ENCODE measurements at places on chromosomes 1 and 21. TPM values are rescaled to one million over a fixed set of nuclear protein-coding genes. Genes with fewer than 3 reads are reported as not detected.

DNA sequence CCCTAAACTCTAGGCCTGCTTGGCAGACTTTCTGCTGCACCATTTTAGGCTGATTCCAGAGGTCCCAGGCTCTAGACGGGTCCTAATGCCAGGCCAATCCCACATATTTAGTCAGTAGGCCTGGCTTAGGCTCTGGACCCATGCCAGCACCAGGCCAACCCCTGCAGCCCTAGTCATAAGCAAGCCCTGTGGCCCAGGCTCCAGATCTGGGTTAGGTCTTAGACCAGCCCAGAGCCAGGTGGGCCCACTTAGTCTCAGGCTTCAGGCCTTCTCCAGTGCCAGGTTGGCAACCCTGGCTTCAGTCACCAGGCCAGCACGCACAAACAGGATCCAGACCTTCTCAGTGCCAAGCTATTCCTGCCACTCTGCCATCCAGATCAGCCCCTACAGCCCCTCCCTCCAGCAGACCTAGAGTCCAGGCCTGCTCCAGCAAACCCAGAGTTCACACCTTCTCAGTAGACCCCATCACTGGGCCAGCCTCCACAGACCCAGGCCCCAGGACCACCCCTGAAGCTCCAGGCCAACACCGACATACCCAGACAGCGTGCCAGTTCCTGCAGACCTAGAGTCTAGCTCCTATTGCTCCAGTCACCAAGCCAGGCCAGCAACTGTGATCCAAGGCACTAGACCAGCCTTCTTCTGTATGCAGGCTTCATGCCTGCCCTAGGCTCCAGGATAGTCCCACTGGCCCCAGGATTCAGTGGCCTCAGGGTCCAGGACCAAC is 467.6 kb downstream of the RWDD3 start:
- DNase-seq = peak; percentile 46

- peak; percentile 87 for DNase-seq
Measured at GRCh38 chr1:37434292-37435225, 39.8 kb upstream of the ZC3H12A start.

DNA sequence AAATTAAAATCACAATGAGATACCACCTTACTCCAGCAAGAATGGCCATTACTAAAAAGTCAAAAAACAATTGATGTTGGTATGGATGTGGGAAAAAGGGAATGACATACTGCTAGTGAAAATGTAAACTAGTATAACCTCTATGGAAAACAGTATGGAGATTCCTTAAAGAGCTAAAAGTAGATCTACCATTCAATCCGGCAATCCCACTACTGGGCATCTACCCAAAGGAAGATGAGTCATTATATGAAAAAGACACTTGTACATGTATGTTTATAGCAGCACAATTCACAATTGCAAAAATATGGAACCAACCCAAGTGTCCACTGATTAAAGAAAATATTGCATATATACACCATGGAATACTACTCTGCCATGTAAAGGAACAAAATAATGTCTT is 37.2 kb downstream of the SUSD4 start:
- no peak for DNase-seq

GRCh38 chr1:52436817-52437216 is 32.4 kb downstream of the PRPF38A start:
- no peak for DNase-seq

- no peak for DNase-seq
Measured at GRCh38 chr1:65165269-65165993, 17.4 kb downstream of the AK4 start.

DNA sequence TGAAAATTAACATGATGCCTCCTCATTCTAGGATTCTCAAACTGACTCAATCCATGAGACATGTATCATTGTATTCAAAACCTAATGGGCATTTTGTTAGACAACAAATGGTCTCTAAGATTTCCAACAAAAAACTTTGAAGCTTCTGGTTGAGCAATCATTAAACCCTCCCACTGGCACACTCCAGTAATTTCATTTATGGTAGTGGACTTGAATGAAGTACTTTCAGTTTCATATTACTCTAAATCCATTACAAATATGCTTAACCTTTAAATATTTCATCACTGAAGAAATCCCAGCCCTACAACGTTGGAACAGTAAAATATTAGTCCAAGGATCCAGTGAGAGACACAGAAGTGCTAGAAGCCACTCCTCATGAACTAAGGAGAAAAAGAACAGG is 43.5 kb downstream of the GBP6 start:
- no peak for DNase-seq

- DNase-seq = no peak
Measured at GRCh38 chr1:29371332-29371731, 135.0 kb downstream of the PTPRU start.

GRCh38 chr1:115694805-115695204 is 53.0 kb downstream of the VANGL1 start:
- no peak for DNase-seq

GRCh38 chr1:113783254-113784103 is 24.2 kb upstream of the PHTF1 start:
- peak; percentile 56 for DNase-seq

GRCh38 chr1:150696162-150696561 is 792 bp downstream of the GOLPH3L start:
- no peak for DNase-seq

- DNase-seq = no peak
Measured at GRCh38 chr1:193438312-193438711, 251.9 kb upstream of the B3GALT2 start.

GRCh38 chr1:168608796-168609715 is 32.7 kb downstream of the XCL1 start:
- no peak for DNase-seq

DNA sequence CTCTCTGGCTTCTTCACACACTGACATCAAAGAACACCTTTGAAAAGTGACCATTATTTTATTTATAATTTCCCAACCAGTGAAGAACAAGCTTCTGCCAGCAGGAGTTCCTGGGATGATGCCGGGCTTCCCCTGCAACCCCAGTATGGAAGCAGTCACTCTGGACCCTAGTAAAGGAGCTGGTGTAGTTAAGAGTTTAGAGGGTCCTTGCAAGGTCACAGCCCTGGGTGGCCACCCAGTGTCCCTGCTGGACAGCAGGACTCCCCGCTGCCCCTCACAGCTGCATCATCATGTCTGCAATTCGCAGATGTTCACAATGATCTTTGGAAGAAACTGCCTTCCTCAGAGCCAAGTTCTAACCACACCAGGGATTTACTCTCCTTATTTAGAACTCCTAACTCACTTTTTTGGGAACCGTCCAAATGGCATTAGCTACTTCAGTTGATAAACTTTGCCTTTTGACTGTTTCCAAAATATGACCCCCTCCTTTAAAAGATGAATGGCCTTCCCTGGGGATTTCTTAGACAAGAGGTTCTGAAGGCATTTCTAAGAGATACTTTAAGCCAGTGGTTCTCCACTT is 90.6 kb downstream of the HIVEP3 start:
- no peak for DNase-seq

The IFT25 gene
- total RNA-seq = 11.9 TPM

The GLIS1 gene
- not detected for total RNA-seq

The FNDC5 gene
- 139 TPM for total RNA-seq

The RPS27 gene
- 984 TPM for total RNA-seq

Measured in Right ventricle myocardium inferior (tissue), 1 donor.